ENCODE measurements at places on chromosomes 13 and 19.

DNA sequence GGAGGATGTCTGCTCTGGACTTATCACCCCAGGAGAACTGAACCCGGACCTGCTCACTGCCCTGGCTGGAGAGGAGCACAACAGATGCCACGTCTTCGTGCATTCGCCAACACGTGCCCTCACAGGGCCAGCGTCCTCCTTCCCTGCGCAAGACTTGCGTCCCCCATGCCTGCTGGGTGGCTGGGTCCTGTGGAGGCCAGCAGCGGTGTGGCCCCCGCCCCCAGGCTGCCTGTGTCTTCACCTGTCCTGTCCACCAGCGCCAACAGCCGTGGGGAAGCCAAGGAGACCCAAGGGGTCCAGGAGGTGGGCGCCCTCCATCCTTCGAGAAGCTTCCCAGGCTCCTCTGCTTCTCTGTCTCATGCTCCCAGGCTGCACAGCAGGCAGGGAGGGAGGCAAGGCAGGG is 3.4 kb upstream of the TEKTIP1 start:
- no peak for DNase-seq

- DNase-seq, result no peak
These were observed 206.3 kb downstream of the FOXO1 start for GRCh38 chr13:40460116-40460515.

GRCh38 chr13:79543883-79544282 is 62.9 kb downstream of the NDFIP2 start:
- DNase-seq, result no peak

DNA sequence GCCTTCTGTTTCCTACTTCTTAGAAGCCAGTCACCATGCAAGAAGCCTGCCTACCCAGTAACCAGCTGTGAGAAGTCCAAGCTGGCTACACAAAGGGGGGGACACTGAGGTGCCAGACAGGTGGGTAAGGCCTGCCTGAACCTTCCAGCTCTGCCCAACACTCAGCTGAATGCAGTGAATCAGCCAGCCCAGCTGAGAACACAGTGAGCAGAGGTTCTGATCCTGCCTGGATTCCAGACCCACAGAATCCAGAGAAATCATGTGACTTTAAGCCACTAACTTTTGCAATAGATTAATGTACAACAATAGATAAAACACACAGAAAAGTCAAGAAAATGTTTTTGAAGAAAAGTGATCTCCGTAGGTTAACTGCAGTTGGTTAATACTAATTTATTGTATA is 151.7 kb downstream of the EFNB2 start:
- no peak for DNase-seq

GRCh38 chr13:100139817-100140216 is 50.9 kb downstream of the PCCA start:
- no peak for DNase-seq

- DNase-seq, result no peak
These were observed 16.6 kb downstream of the MED4 start for GRCh38 chr13:48078251-48078656.

- DNase-seq, result no peak
These were observed 909.5 kb upstream of the GPC6 start for GRCh38 chr13:92317066-92317465.

DNA sequence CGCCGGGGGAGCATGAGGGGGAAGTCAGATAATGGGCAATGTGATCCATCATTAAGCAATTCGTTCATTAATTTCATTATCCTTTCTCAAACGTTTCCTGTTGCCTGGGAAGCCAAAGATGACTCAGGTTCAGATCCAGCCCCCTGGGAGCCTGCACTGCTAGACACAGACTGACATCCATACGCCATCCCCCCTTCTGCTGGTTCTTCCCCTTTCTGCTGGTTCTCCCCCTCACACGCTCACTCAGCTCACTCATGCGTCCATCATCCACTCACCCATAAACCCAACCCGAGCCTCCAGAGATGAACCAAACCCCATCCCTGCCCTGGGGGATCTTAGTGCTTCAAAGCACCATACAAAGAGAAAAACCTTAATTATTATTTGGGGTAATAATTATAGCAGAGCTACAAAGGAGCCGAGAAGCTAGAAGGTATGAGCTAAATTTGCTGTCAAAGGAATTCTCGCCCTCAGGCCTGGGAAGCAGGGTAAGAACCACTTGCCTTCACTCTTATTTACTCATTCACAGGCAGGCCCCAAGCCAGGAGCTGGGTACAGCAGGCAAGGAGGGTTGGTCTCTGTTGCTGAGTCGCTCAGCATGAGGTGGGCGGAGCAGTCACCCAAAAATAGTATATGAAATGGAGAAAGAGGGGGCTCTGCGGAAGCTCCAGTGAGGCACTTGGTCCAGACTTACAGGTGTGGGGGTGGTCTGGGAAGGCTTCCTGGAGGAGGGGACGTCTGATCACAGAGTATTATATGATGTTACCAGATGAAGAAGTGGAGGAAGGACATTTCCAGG is 7.0 kb upstream of the ZNF444 start:
- DNase-seq, result no peak

- no peak for DNase-seq
These were observed 1.0 kb upstream of the CREB3L3 start for GRCh38 chr19:4152241-4152998.

DNA sequence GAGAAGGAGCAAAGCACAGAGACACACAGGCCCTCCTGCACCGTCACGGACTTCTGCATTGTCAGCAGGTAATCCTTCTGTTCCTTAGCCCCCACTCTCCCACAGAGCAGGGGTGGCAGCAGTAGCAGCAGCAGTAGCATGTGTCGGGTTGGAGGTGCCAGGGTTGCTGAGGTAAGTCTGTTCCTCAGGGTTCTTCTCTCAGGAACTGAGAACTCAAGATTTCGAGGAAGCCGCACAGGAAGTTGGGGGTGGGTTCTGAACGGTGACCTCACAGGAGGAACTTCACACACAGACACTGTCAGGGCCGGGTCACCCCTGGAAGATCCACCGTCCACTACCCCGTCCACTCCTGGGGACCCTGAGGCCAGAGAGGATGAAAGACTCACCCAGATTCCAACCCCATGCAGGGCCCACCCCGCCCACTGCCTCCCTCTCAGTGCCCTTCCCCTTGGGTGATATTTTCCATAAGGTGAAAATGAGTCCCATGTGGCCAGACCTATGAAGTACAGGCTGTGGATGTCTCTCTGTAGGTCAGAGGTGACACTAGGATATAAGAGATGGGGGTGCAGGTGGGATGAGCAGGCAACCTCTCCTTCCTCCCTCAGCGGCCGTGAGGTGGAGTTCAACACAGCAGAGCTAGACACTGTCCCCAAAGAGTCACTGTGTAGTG is at the start of gene SIGLEC12:
TSS of gene SIGLEC12 (minus strand) at position 207 of the 670 bp plus-strand sequence. CDS start at position 140, 67 bp downstream.
- no peak for DNase-seq

DNA sequence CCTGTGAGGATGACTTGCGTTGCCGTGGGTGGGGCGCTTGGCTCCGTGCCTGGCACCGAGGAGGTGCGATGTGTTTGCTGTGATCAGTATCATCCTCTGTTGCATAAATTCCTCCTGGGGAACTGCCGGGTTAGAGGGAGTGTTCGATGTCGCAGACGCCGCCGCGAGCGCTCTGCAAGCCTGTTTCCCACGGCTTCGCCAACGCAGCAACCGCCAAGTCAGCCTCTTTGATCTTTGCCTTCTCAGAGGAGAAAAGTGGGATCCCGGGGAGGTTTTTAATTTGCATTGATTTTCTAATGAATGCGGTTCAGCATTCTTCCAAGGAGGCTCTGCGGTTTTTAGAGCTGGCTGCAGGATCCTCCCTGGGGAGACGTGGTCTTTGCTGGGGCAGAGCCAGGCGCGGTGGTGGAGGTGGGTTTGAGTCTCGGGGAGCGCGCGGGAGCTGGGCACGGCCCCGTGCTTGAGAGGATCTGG is 7.6 kb downstream of the GPR32 start:
- DNase-seq, result no peak

- DNase-seq, result no peak
These were observed 31.4 kb downstream of the NFIX start for GRCh38 chr19:13026462-13027370.

GRCh38 chr13:55062662-55063061 is 2034.0 kb downstream of the OLFM4 start:
- no peak for DNase-seq

- no peak for DNase-seq
These were observed 5.8 kb upstream of the REXO1 start for GRCh38 chr19:1854039-1854541.

DNA sequence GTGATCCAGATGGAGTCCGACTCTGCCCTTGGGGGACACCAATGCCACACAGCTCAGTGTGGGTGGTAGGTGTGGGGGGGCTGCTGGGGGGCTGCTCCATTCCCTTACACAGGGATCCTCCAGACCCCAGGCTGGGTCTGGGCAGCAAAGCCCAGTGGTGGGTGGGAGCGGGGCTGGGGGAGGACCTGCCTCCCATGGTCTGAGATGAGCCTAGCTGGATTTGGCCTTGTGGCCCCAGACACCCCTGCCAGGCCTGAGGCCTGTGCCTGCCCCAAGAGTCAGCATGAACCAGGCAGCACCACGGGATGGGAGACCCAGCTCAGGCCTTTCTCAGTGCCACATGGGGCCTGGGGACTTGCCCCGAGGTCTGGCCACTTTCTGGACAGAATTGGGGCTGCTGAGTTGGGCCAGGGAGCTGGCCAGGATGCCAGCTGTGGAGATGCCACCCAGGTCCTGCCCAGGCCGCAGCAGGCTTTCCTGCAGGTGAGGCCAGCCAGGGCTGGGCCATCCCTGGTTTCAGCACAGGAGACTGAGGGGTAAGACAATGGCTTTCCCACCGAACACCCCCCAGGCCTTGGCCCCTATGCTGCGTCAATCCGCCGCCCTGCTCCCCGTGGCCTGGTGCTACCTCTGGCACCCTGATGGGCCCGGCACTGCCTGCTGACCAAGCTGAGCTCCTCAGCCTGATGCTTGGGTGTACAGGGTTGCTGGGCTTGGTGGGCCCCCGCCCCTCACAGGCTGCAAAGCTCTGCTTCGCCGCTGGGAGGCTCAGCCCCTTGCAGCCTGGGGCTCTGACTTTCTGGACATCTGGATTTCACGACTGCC is 24.2 kb downstream of the CEBPG start:
- DNase-seq, result peak; percentile 89

- no peak for DNase-seq
These were observed 444.8 kb downstream of the FOXO1 start for GRCh38 chr13:40221460-40222201.

DNA sequence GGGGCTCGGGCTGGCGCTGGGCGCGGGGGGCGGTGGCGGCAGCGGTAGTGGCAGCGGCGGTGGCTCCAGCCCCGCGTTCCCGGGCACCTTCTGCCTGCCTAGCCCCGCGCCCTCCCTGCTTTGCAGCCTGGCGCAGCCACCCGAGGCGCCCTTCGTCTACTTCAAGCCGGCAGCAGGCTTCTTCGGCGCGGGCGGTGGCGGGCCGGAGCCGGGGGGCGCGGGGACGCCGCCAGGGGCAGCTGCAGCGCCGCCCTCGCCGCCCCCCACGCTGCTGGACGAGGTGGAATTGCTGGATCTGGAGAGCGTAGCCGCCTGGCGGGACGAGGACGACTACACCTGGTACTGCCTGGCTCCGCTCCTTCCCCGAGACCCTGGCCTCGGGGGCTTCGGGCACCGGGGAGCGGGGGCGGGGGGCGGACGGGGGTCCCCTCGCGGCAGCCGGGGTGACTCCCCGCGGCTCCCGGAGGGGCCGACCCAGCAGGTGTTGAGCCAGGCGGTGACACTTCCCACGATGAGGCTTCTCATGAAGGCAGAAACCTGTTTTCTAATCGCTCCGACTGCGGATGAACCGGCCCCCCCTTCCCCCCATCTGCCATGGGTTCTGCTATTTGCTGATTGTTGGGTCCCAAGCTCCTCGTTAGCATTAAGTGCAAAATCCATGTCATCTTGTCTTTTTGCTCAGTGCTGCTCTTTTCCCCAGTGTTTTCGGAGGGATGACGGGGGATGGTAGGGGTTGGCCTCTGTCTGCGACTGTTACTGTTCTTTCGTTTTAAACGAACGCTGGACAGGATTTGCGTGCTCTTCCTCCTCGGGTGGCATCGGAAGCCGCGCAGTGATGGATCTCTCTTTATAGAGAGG is 943 bp downstream of the SLAIN1 start:
- DNase-seq, result no peak

- DNase-seq, result no peak
These were observed 55.0 kb downstream of the TINCR start for GRCh38 chr19:5512715-5513114.

DNA sequence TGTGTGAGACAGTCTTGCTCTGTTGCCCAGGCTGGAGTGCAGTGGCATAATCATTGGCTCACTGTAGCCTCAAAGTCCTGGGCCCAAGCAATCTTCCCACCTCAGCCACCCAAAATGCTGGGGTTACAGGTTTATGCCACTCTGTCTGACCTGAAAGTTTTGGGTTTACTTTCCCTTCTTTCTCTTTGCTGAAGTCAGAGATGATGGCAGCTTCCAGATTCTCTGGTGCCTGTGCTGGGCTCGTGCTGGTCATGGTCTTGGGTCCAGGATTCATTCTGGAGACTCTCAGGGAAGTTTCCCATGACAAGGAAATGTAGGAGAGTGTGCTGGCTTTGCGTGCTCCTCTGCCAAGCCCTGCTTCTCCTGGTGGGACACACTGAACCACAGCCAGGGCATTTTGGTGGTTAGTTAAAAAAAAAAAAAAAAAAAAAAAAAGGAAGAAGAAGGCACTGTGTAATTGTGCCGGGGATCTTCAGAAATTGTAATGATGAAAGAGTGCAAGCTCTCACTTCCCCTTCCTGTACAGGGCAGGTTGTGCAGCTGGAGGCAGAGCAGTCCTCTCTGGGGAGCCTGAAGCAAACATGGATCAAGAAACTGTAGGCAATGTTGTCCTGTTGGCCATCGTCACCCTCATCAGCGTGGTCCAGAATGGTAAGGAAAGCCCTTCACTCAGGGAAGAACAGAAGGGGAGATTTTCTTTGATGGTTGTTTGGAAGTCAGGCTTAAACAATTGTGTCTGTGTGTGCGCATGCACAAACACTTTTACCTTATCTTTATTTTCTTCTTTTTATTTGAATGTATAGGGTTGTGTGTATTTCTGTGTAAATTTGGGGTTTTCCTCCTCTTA is at the start of gene ALOX5AP:
TSS of gene ALOX5AP (plus strand) at position 519 of the 847 bp plus-strand sequence. CDS start at position 582, 63 bp downstream.
- DNase-seq, result no peak

DNA sequence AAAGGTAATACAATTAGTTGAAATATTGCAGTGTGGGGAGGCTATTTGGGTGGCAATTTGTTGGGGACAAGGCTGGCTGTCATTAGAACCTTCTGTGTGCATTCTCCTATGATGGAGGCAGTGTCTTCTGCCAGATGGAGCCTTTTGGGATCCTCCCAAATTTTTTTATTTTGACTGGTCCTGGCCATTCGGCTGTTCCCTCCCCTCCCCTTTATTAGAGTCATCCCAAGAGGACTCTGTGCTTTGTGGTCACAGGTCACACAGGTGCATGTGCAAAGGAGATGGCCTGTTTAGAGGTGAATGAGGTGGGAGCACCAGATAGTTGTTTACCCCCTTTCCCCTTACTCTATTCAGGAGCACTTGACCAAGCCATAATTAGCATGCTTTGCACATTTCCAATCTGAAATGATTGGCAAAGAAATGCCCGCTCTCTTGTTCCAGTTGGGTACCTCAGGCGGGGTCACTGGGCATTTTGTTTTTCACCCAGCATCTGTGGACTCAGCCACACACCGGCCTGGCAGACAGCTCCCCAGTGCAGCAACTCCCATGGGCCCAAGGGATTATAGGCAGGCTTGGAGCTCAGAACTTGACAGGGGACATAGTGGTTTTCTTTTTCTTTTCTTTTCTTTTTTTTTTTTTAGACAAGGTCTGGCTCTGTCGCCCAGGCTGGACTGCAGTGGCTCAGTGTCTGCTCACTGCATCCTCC is 19.8 kb downstream of the GATAD2A start:
- DNase-seq, result no peak
